Stimulated activated CD4-positive, alpha-beta T cell treated with anti-CD3 and anti-CD28 coated beads, TNF-alpha, amount 100 ng/mL, for 4 hours (primary cell): ENCODE measurements at places on chromosomes 16 and 17.

GRCh38 chr17:17093764-17094163, 51.5 kb downstream of the MPRIP start:
- no peak for DNase-seq

DNA sequence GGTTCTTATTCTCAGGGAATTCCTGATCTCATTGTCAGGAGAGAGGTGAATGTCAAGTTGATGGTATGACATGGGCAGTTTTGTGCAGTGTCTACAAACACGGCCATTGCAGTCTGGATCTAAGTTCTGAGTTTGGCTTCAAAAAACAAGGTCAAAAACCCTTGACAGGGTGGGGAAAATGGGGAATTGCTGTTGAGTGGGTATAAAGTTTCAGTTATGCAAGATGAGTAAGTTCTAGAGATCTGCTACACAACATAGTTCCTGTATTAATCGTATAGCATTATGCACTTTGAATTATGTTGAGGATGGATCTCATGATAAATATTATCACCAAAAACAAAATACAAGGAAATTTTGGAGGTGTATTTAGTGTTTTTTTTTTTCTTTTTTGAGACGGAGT, 36.6 kb upstream of the CARMIL2 start:
- DNase-seq, result no peak

GRCh38 chr16:75288181-75288580, 36.8 kb upstream of the BCAR1 start:
- DNase-seq, result no peak

DNA sequence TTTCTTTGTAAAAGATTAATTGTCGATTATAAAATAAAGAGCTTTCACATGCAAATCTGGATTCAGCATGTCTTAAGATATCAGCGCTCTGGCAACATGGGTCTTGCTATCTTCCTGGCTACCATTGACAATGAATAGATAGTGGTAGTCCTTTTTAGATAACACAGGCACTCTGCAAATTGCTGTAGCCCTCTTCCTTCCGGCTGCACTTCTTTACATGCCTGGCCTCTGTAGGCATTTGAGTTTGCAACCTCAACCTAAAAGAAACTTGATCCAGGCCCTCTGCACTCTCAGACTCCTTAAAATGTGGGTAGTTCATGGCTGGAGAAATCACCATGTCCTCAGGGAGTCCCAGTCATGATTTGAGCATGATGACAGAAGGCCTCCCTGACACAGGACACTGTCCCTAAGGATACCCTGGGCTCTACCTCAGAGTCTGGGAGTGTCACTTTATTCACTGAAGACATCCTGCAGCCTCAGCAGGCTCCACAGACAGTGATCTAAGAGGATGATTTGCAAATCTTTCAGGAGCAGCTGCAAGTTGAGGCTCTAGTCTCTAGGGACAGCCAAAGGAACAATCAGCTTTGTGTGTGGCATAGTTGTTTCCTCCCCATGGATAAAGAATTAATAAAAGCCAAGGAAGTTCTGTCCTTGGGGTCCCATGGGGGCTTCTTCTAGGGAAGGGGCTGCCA, 529.4 kb downstream of the RBFOX1 start:
- DNase-seq, result no peak

DNA sequence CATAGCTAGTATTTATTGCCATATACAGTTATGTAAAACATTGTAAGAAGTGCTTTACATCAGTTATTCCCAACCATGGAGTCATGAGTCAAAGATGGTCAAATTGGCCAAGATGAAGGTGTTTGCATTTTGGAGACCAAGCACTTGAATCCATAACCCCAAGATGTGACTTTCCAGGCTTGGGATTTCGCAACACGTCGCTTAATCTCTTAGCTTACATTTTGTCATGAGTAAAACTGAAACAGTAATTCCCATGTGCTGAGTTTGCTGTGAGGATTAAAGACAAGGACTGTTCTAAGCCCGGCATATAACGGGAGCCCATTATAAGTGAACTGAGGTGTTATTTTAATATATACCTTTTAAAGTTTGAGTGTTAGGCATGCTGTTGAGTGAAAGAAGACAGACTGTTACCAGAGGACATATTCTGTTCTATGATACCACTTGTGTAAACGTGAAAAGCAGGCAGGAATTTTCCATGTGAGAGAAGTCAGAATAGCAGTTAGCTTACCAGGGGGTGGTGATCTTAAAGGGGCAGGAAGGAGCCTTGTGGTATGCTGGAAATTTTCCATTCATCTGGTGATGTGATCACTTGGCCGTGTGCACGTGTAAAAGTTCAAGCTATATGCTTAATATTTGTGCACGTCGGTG, 484.9 kb downstream of the WWOX start:
- DNase-seq, result no peak

DNA sequence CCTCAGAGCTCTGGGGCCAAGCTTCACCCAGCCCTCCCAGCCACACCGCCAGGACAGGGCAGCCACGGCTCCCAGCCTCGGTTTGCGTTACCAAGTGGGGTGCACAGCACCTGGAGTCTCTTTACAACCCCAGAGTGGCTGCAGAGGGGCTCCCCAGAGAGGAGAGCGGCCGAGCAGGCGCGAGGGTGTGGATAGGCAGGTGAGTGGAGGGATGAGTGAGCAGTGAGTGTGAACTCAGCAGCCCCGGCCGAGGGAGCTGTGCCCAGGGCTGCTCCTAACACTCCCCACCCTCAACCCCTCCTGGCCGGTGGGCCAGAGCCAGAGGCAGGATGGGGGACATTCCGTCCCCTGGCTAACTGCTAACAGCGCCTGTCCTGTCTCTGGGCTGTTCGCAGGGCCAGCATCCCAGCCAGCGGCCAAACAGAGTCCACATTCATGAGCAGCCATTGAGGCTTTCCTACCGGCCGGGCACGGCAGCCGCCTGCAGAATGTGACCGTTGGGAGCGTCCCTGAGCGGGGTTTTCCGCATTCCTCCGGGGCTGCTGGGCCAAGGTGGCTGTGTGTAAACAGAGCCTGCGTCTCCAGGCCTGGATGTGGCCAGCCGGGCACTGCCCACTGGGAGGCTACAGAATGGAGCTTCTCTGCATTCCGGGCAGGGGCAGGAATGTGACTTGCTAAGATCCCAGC, 5.3 kb downstream of the ZNF469 start:
- no peak for DNase-seq

- no peak for DNase-seq
These were observed 2.5 kb downstream of the RPAIN start for GRCh38 chr17:5422505-5422904.
